ENCODE measurements at places on chromosomes 7 and 10.
A peak's percentile ranks its signal among the peaks of the same experiment; 100 is the strongest.

- peak; percentile 91 for DNase-seq
These were observed 16.4 kb downstream of the PALD1 start for GRCh38 chr10:70494966-70495365.

- no peak for DNase-seq
These were observed 51.9 kb upstream of the PRKAR1B start for GRCh38 chr7:778968-779451.

- no peak for DNase-seq
These were observed 187.8 kb downstream of the CRPPA start for GRCh38 chr7:16233517-16233916.

GRCh38 chr7:107321611-107322010 lies 148.2 kb upstream of the GPR22 start:
- no peak for DNase-seq

GRCh38 chr10:47078393-47079203 lies 167.4 kb downstream of the PTPN20 start:
- DNase-seq: no peak

All from MV-4-11 (cell line).